Mesangial cell (primary cell): ENCODE measurements at places on chromosomes 16 and 17. TPM values are rescaled to one million over a fixed set of nuclear protein-coding genes. Genes with fewer than 3 reads are reported as not detected.

The CHD9NB gene
- total RNA-seq = 0.65 and 0.76 TPM in 2 replicates

The OR3A3 gene
- not detected in 2 replicates for total RNA-seq

The ITGAL gene
- total RNA-seq = not detected in 2 replicates

The FOXO3B gene
- total RNA-seq = 4.6 and 10.4 TPM in 2 replicates

The AANAT gene
- total RNA-seq = 0.25 TPM in 1 of 2 replicates, not detected in the other

The NAGS gene
- 6.2 and 9.0 TPM in 2 replicates for total RNA-seq

The RPTOR gene
- total RNA-seq = 22.2 and 34.5 TPM in 2 replicates

The LRRC37A gene
- total RNA-seq = 0.33 and 1.5 TPM in 2 replicates

The DPEP3 gene
- total RNA-seq = not detected in 2 replicates
